ENCODE measurements at places on chromosomes 16 and 17.

DNA sequence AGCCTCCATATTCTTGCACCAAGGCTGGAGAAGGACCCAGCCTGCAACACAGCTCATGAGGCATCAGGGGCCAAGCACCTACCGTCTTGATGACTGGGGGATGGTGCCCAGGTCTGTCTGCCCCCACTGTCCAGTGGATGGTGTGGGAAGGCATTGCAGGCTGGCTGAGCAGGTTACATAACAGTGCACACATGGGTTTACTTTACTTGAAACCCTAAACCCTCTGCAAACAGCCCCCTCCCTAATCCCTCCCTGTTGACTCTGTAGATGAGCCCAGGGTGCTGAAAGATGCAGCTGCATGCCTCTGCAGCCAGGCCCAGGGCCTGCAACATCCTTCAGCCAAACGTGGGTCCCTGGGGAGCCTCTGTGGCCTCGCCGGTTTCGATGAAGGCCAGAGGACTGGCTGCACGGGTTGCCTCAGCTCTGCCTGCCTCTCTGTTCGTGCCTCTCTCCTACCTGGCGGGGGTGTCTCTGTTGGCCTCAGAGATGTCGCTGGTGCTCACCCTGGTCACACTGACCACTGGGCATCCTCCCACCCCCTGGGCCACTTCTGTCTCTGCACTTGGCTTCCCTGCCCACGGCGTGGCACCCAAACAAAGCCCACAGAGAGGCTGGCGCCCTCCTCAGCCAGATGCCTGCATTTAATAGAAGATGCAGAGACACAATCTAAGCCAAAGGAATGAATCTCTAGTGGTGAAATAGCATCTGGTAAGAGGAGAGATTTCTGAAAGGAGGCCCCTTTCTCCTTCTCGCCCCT lies 95.1 kb downstream of the METRNL start:
- DNase-seq, result no peak

GRCh38 chr16:88907768-88908167 lies 41.3 kb upstream of the PABPN1L start:
- no peak for DNase-seq

- no peak for DNase-seq
Measured at GRCh38 chr17:73957564-73957963, 245.9 kb upstream of the RPL38 start.

- no peak for DNase-seq
Measured at GRCh38 chr16:30187971-30188561, 4.7 kb downstream of the CORO1A start.

DNA sequence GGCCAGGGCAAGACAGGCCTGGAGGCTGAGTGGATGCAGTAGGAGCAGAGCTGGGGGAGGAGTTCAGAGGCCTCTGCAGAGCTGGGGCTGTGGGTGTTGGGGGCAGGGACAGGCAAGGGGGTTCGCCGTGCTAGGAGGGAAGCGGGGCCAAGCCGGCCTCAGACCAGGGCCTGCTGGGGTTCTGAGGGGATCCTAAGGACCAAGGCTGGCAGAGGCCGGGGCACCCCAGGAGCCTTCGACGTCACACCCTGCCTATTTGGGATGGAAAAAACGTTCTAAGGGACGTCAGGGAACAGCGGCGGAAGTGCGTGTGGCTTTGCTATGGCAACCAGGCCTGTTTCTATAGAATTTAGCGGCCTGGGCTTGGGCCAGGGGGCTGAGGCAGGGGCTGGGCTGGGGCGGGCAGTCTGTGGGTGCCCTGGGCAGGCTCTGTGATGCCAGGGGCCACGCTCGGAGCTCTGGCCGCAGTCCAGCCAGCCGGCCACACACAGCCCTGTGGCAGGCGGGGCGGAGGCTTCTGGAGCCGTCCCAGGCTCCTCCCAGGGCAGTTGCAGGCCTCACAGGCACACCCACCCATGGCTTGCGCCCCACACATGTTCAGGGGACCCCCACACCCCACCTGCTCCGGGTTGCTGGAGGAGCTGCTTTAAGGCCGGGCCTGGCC lies 3.7 kb downstream of the TRAF7 start:
- no peak for DNase-seq

- DNase-seq, result no peak
Measured at GRCh38 chr17:75820094-75821080, 23.8 kb downstream of the UNC13D start.

GRCh38 chr16:3587547-3588110 lies 10.4 kb upstream of the NLRC3 start:
- DNase-seq, result no peak

GRCh38 chr17:79991924-79992648 lies 43.6 kb downstream of the TBC1D16 start:
- no peak for DNase-seq

DNA sequence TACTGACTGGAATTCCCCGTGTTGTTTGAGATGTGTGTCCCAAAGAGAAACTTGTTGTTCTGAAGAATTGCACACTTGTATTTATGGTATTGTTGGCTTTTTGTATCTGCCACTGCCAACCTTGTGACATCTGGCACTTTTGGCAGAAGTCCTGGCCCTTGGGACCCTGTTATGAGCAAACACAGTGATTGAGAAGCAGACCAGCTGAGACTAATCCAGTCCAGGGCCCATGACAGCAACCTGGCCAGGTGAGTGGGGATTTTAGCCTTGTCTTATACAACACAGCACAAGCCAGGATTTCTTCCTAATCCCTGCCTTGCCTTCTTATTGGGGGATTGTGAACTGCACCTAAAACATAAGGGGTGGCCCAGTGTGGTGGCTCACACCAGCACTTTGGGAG lies 80.0 kb downstream of the NTN1 start:
- no peak for DNase-seq

GRCh38 chr17:78272181-78272913 lies 40.9 kb downstream of the TMEM235 start:
- DNase-seq, result no peak
